ENCODE measurements at places on chromosomes 12 and 14. TPM values are rescaled to one million over a fixed set of nuclear protein-coding genes. Genes with fewer than 3 reads are reported as not detected.

Gene PLD4
- total RNA-seq: 1.2 TPM

Gene RD3L
- not detected for total RNA-seq

Gene TRHDE
- 8.7 TPM for total RNA-seq

Gene SLCO1C1
- 0.35 TPM for total RNA-seq

Gene RAD9B
- total RNA-seq: 0.19 TPM

DNA sequence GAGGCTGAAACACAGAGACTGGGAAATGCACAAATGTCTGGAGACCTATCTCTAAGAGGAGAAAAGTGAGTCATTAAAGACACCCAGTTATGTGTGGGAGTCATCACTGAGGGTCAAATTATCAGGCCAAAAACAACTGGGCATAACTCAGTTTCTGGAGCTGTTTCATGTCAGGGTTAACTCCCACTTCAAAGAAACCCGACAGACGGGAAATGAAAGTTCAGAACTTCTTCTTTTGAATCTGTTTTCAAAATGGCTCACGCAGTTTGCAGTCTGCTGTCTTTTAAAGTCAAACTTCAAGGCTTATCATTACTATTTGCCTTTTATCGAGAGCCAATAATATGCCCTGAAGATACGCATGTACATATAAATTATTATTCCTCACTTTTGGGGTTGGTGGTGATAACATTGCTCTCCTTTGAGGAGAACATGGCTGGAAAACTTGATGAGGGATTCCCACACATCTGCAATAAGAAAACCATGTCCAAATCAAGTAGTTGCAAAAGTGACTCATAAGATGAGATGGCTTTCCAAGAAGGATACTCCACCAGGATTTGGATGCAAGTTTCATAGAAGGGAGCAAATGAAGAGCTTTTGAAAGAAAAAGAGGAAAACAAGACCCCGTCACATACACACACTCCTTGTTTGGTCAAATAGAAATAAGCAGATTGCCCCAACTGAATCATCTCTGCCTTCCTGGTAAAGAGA is 341.4 kb downstream of the ADAMTS20 start:
- no peak overlapping the region for H3K27ac ChIP-seq
- no peaks in the 10 kb centered on the region for H3K27me3 ChIP-seq
- no peaks in the 10 kb centered on the region for H3K36me3 ChIP-seq
- no peak for DNase-seq

- H3K27ac ChIP-seq: peak overlapping the region; percentile 76
- DNase-seq: peak; percentile 41
- H3K36me3 ChIP-seq: no peaks in the 10 kb centered on the region
- H3K4me3 ChIP-seq: no peak overlapping the region
- H3K4me1 ChIP-seq: peaks cover 12% of the 10 kb centered on the region
- H3K27me3 ChIP-seq: no peaks in the 10 kb centered on the region
Observed at GRCh38 chr12:29241821-29242591, 92.9 kb downstream of the FAR2 start.

DNA sequence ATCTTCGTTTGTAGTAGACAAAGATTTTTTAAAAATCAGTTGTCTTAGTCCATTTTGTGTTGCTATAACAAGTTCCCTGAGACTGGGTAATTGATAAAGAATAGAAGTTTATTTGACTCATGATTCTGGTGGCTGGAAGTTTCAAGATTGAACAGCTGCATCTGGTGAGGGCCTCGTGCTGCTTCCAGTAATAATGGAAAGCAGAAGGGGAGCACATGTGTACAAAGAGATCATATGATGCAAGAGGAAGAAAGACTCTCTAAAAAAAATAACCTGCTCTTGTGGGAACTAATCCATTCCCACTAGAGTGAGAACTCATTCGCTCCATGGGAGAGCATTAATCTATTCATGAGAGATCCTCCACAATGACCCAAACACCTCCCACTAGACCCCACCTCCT is 24.8 kb downstream of the MUCL1 start:
- no peaks in the 10 kb centered on the region for H3K27me3 ChIP-seq
- no peak overlapping the region for H3K4me3 ChIP-seq
- H3K36me3 ChIP-seq: no peaks in the 10 kb centered on the region

DNA sequence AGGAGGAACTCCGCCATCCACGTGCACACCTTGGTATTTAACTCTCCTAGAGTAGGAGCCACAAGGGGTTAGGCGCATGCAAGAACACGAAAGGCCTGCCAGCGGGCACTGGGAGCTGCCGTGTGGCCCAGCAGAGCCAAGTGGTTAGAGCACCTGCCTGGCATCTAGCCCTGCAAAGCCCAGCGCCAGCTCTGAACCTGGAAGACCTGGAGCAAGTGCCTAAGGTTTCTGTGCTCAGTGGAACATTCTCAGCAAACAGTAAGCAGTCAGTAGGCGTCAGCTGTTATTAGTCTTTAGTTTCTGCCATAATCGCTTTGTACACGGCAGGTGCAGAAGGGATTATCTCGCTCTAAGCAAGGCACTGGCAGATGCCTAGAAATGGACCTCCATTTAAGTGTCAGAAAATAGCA is 55.4 kb downstream of the SETD3 start:
- no peaks in the 10 kb centered on the region for H3K36me3 ChIP-seq
- DNase-seq: no peak
- H3K4me1 ChIP-seq: no peaks in the 10 kb centered on the region

DNA sequence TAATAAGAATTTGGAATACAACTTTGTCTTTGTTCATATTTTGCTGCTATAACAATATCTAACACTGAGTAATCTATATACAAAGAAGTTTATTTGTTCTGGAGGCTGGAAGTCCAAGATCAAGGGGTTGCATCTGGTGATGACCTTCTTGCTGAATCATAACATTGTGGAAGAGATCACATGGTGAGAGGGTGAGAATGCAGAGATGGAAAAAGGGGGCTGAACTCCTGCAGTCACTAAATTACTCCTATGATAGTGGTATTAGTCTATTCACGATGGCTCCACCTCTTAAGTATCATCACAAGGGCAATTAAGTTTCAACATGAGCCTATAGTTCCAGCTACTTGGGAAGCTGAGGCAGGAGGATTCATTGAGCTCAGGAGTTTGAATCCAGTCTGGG is 4.5 kb upstream of the AKAP6 start:
- H3K27ac ChIP-seq: no peak overlapping the region
- no peaks in the 10 kb centered on the region for H3K36me3 ChIP-seq
- H3K4me3 ChIP-seq: no peak overlapping the region
- H3K27me3 ChIP-seq: no peaks in the 10 kb centered on the region

DNA sequence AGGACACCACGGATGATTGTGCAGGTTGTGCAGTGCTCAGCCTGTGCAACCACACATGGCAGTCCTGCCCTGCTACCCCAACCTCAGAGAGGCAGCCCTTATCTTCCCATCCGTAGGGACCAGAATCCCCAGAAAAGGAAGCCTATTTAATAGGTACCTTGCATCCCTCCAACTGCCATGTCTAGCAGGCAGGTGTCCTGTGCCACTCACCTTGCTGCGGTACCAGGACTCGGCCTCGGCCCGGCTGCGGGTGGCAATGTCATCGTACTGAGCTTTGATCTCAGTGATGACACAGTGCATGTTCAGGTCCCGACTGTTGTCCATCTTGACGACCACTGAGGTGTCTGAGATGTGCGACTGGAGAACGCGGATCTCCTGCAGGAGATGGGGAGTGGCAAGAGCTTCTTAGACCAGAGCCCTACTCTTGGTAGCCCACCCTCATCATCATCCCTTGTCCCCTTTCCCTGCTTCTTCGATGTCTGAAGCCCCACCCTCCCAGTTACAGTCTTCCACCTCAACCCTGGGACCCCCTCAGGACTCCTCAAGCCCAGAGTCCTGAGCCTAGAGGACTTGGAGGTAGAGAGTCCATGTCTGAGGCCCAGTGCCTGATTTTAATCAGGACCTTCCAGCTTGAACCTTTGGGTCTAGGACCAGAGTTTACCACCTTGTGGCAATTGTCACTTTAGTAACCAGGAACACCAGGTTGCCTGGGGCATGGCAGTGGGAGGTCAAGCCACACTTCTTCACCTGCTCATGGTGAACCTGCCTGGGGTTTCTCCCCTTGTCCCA is 20.5 kb downstream of the KRT7 start:
- H3K36me3 ChIP-seq: no peaks in the 10 kb centered on the region
- H3K4me3 ChIP-seq: no peak overlapping the region
- H3K27ac ChIP-seq: no peak overlapping the region
- H3K4me1 ChIP-seq: peaks cover 4% of the 10 kb centered on the region
- H3K27me3 ChIP-seq: peaks cover 18% of the 10 kb centered on the region

DNA sequence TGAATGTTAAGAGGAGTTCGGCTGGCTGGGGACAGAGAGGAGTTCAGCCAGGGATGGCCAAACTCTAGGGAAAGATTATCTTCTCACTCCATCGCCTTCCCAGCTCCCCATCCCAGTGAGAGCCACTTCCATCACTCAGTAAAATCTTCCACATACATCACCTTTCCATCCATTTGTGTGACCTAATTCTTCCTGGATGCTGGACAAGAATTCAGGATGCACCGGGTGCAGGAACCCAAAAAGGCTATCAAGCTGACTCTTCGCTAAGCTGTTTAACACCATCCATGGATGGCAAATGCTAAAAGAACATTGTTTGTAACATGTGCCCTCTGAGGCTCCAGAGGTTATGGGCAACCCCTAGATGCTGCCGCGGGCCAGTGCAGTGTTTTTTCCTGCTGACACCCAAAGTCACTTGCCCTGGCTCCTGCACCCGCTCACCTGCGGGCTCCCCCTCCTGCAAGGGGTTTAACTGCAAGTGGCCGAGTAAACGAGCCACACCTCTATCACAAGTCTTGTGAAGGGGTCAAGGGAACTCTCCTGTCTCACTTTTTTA is 216.0 kb upstream of the NPAS3 start:
- no peaks in the 10 kb centered on the region for H3K36me3 ChIP-seq
- no peak for DNase-seq
- H3K27ac ChIP-seq: no peak overlapping the region
- no peaks in the 10 kb centered on the region for H3K4me1 ChIP-seq
- no peak overlapping the region for H3K4me3 ChIP-seq

DNA sequence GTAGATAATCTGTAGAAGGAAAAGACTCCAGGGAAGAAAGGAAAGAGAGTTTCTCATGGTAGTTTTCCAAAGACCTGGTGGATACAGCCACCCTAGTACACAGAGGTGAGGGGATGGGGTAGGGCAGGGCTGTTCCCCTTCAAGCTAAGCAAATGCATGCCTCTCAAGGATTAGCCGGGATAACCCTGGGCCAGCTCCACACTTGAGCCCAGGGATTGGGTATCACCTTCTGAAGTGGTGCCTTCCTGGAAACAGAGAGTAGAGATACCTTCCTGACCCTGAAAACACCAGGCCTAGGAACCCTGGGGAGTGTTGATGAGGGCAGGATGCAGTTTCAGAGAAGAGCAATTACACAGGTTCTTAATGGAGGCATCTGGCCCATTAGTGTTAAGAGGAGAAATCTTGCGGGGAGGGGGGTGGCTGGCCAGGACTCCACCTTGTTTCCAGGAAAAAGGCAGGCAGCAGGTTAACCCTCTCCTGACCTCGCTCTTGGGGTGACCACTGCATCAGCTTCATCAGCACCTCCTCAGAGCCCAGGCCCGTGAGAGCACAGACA is 106.9 kb upstream of the TMEM233 start:
- no peak overlapping the region for H3K27ac ChIP-seq
- no peak overlapping the region for H3K4me3 ChIP-seq
- H3K36me3 ChIP-seq: no peaks in the 10 kb centered on the region
- DNase-seq: no peak
- no peaks in the 10 kb centered on the region for H3K27me3 ChIP-seq
- H3K4me1 ChIP-seq: no peaks in the 10 kb centered on the region

- no peaks in the 10 kb centered on the region for H3K27me3 ChIP-seq
- H3K36me3 ChIP-seq: no peaks in the 10 kb centered on the region
- H3K27ac ChIP-seq: no peak overlapping the region
- DNase-seq: no peak
Observed at GRCh38 chr12:132108211-132108832, 35.8 kb downstream of the DDX51 start.

- DNase-seq: no peak
- no peaks in the 10 kb centered on the region for H3K4me1 ChIP-seq
- no peaks in the 10 kb centered on the region for H3K27me3 ChIP-seq
- no peaks in the 10 kb centered on the region for H3K36me3 ChIP-seq
- no peak overlapping the region for H3K4me3 ChIP-seq
Observed at GRCh38 chr12:100674036-100674888, 100.8 kb downstream of the GAS2L3 start.

DNA sequence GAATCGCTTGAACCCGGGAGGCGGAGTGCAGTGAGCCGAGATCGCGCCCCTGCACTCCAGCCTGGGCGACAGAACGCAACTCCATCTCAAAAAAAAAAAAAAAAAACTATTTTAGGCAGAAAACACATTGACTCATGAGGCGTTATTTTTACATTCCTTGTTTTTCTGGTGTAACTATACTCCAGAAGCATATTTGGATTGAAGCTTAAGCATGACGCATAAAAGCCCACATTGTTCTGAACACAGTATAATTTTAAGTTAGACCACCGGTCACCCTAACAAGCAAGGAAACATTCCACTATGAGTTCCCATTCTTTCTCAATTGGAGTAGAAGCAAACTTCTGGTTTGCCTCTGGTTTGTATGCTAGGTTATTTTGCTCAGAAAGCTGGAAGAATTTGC is 173.0 kb downstream of the MYRFL start:
- no peak overlapping the region for H3K4me3 ChIP-seq
- DNase-seq: no peak
- no peaks in the 10 kb centered on the region for H3K4me1 ChIP-seq
- H3K36me3 ChIP-seq: no peaks in the 10 kb centered on the region

- no peak overlapping the region for H3K27ac ChIP-seq
- no peaks in the 10 kb centered on the region for H3K27me3 ChIP-seq
- no peak for DNase-seq
- H3K4me3 ChIP-seq: no peak overlapping the region
- no peaks in the 10 kb centered on the region for H3K36me3 ChIP-seq
Observed at GRCh38 chr12:15206831-15207389, 14.3 kb downstream of the RERG start.

GRCh38 chr14:103594265-103594664 is 31.5 kb downstream of the COA8 start:
- no peaks in the 10 kb centered on the region for H3K36me3 ChIP-seq
- no peaks in the 10 kb centered on the region for H3K4me1 ChIP-seq
- no peak for DNase-seq
- no peak overlapping the region for H3K4me3 ChIP-seq

- no peaks in the 10 kb centered on the region for H3K27me3 ChIP-seq
- H3K4me3 ChIP-seq: no peak overlapping the region
Observed at GRCh38 chr12:87813476-87814234, 215.5 kb downstream of the C12orf50 start.

DNA sequence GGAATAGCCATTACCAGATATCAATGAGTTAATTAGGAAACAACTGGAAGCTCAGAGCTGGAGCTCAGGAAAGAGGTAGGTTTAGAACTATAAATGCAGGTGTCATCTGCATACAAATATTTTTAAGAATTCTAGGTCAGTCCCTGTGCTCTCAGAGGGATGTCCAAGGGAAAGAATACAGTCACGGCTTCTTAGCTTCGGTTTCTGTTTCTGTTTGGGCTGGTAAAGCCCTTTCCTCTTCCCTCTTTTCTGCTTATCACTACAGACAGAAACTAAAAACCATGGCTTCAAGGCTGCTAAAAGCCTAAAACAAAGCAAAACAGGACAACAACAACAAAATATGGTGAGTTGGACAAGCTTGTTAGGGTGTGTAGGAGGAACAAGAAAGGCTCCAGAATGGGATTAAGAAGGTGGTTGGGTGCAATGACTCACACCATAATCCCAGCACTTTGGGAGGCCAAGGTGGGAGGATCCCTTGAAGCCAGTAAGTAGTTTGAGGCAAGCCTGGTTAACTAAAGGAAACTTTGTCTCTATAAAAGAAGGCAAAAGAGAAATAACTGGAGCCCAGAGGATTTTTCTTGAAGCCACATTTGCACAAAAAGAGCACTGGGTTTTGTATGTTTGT is 113.0 kb downstream of the SEC23A start:
- H3K4me1 ChIP-seq: no peaks in the 10 kb centered on the region
- no peak overlapping the region for H3K4me3 ChIP-seq
- DNase-seq: no peak
- no peaks in the 10 kb centered on the region for H3K27me3 ChIP-seq
- H3K27ac ChIP-seq: no peak overlapping the region
